Osteoblast (primary cell): ENCODE measurements at places on chromosomes 4 and X. TPM values are rescaled to one million over a fixed set of nuclear protein-coding genes. Genes with fewer than 3 reads are reported as not detected.

- DNase-seq: no peak
Observed at GRCh38 chr4:110085131-110085530, 113.3 kb downstream of the ELOVL6 start.

DNA sequence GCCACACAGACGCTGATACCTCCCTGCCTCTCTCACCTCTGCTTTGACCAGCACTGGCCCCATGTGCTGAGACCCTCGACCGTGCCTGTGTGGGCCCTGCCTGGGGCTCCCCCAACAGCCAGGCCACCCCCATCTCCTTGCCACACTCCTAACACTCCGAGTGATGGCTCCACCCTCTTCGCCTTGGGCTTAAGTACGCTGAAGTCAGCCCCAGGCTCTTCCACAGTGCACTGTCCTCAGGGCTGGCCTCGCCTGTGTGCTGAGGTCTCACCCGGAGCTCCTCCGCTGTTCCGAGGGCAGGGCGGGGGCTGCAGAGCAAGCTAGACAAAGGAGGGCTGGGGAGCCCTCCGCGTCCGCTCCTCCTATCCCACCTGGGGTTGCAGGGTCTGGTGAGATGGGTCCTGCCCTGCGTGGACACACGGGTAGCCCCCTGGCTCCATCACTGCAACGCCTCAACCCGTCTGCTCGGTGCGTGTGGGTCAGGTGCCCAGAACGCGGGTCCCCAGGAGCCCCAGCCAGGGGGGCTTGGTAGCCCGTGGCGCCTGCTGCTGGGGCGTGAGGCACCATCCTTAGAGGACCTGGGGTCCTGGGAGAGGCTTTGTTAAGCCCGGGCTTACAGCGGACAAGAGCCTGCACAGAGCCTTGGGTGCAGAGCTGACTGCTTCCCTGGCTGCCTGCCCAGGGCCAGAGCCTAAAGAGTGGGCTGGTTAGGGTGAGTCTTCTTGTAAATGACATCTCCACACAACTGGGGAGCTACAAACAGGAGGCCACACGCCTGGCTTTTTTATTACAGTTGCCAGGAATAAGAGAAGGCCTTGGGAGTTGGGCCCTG is 42.6 kb upstream of the NKX1-1 start:
- DNase-seq: peak; percentile 25

- no peak for DNase-seq
Observed at GRCh38 chr4:143380629-143381028, 44.0 kb downstream of the GAB1 start.

DNA sequence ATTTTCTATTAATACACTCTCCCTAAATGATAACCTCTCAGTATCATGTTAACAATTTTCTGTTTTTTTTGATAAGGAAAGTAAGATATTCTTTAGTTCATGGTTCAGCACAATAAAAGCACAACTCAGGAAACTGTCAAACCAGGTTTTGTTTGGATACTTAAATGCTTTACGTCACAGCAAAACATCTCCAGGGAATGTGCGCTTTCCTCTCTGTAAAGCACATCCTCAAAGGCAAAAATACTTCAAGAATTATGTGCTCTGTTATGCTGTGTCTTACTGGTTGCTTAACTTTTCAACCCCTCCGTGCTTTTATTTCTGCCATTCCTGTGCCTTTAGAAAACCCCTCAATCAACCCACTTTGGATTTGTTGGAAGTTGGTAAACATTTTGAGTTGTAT is 27.8 kb downstream of the SNX25 start:
- DNase-seq: peak; percentile 59

GRCh38 chr4:5137927-5138326 is 86.6 kb downstream of the STK32B start:
- peak; percentile 62 for DNase-seq

DNA sequence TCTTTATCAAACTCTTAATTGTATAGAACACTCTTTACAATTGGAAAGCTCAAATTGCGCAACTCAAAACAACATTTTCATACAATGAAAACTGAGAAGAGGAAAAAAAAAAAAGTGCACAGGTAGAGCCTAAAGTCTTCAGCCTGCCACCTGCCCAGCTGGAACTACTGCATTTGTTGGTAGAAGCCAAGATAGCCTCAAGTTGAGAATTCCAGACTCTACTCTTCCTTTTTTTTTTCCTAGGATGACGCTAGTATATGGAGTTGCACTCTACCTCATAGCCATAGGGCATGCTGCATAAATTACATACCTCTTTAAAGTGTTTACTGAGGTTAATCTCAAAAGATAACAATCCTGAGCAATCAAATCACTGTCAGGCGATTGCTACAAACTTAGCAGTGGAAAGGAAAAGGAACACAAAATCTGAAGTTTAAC is 13.6 kb downstream of the ABCG2 start:
- no peak for DNase-seq

DNA sequence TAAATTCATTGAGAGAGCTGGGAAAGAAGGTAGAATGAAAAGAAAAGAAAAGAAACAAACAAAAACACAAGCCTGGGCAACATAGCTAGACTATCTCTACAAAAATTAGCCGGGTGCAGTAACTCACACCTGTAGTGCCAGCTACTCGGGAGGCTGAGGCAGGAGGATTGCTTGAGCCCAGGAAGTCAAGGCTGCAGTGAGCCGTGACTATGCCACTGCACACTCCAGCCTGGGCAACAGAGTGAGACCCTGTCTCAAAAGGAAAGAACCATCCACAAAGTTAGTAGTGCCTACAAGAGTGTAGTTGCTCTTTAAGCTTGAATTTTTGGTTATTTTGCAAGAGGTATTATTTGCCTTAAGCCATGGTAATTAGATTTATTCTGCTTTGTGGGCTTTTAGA is 157.7 kb downstream of the CBR4 start:
- DNase-seq: no peak

DNA sequence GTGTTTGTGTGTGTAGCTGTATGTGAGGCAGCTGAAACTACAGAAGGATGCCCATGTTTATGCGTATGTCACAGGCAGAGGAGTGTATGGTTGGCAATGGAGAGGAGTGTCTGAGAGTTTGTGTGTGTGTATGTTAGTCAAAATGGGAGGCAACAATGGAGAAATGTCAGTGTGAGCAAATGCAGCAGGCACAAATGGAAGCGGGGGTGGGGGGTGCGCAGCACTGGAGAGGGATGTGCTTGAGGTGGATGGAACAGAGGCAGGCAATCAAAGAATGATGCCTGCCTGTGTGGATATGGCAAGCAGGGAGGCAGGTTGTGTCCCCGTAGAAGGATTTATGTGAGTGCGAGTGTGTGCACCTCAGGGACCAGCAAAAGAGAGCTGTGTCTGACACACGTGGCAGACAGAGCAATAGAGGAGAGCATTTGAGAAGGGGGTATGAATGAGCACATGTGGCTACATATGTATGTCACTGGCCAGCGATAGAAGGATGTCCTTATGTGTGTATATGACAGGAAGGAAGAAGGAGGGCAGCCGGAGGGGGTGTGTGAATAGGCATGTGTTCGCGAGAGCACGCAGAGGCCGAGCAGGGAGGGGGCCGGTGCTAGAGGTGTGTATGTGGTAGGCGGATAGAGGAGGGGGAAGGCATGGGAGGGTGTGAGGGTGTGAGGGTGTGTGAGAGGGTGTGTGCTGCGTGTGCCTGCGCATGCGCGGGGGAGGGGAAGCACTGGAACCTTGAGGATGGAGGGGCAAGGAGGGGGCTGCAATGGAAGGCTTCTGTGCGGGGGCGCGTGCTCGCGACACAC is 1.1 kb downstream of the PJA1 start:
- no peak for DNase-seq

DNA sequence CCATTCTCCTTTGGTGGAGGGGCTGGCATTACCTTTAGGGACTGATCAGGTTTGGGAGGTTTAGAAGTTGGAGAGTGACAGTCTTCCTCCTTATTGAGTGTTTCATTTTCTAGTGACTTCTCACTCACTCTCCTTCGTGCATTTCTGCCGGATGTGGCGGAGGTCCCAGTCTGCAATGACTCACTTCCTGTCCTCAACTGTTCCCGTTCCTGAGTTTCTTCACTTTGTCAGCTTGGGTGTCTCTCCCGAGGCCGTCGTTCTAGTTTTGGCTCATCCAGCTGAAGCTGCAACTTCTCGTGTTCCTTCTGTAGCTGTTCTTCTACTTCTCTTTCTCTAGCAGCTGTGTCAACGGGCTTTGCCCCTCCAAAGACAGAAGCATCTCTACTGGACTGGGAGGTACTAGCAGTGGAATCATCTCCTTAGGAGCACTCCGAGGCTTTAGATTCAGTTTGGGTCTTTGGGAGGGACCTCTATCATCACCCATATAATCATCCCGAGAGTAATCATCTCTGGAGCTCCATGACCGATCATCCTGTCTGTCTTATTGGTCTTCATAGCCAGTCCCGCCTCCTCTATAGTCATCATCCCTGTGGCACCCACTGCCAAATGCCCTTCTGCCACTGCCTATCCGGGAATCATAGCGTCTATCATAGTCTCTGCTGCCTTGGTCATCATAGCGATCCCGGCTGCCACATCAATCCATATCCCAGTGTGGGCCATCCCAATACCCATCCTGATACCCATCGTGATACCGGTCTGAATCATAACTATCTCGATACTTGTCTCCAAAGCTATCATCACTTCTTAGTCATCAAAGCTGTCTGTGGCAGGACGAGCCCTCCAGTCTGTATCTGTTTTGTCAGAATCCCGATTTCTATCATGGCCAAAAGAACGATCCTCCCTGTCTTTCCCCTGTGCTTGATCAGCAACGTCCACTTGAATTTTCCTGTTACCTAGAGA is 35.3 kb upstream of the VSIG4 start:
- DNase-seq: no peak

GRCh38 chr4:8039853-8040252 is 100.2 kb upstream of the AFAP1 start:
- no peak for DNase-seq

The FGB gene
- total RNA-seq: not detected in 2 replicates

The MAGEB17 gene
- not detected in 2 replicates for total RNA-seq

The USP11 gene
- 28.2 and 31.8 TPM in 2 replicates for total RNA-seq

The RADX gene
- 1.2 and 1.4 TPM in 2 replicates for total RNA-seq

The CD38 gene
- under 0.01 TPM in 2 replicates for total RNA-seq

The CLDN2 gene
- not detected in 2 replicates for total RNA-seq
